Stimulated activated CD4-positive, alpha-beta T cell treated with anti-CD3 and anti-CD28 coated beads, TNF-alpha, amount 100 ng/mL, for 1 hour (primary cell): ENCODE measurements at places on chromosomes 5 and 9.

DNA sequence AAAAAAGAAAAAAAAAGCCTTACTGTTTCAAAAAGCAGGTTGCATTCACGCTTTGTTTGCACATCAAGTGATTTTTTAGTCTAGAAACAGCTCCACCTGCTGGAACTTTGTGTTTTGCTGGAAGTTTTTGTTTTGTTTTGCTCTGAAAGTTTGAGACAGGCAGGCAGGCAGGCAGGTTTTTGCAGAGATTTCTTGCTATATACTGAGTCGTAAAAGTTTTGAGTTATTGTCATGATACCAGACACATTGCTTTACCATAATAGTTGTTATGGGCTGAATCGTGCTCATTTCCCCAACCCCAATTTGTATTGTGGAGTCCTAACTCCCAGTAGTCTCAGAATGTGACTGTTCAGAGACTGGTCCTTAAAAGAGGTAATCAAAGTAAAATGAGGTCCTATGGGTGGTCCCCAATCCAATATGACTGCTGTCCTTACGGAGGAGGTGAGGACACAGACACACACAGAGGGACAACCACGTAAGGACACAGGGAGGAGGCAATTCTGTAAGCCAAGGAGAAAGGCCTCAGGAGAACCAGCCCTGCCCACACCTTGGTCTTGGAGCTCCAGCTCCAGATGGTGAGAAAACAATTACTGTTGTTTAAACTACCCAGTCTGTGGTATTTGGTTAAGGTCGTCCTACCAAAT is 20.9 kb downstream of the OR2Y1 start:
- DNase-seq, result no peak

DNA sequence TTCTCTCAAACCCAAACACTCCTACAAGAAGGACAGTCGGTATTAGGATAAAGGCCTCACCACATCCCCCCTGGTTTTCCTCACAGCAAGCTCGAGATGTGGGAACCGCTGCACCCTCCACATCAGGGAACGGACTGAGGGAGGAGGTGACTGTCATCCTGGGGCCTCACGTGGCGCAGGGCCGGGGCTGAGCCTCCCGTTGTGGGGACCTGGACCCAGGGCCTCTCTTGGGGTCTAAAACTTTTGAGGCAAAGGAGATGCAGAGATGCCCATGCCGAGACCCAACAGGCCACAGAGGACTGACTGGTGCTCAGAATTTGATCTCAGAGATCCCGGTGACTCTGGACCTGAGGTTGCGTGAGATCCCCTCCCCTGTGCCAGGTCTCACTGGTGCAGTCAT is 72.7 kb downstream of the MRPL36 start:
- DNase-seq, result no peak

DNA sequence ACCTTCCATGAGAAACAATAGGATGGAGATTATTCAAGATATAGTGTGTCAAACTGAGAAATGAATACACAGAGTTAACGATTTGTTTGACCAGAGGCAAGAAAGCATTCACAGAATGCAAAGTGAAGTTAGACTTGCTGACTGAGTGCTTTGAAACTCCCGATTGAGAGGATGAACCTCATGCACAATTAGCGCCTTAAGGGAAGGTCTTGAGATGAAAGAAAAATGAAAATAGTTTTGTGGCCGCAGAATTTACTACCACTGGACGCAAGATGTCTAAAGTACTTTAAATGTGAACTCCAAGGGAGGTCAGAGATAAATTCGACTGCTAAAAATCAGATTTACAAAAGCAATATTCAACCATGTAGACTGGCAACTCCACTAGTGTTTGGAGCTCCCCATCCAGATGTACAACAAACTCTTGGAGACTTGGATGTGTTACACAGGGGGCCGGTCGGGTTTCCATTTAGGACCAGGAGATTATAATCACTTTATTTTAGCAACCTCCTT is 707 bp upstream of the RIMOC1 start:
- no peak for DNase-seq

DNA sequence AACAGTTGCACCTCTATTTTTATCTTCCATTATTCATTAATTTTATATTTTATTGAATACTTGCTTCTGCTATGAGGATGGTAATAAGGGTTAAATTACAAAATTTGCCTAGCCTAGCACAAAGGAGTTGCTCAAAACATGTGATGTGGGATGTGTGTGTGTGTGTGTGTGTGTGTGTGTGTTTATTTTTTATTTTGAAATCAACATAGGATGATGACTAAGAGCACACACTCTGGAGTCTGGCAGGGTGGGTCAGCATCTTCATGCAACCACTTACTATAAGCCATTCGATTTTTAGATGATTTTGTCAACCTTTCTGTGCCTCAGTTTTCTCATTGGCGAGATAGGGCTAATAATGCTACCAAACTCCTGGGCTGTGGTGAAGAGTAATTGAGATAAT is 57.7 kb upstream of the MAMDC2 start:
- DNase-seq, result no peak

GRCh38 chr9:137009217-137009616 is 12.8 kb upstream of the CLIC3 start:
- DNase-seq, result no peak
